ENCODE measurements at places on chromosomes 7 and 10.

DNA sequence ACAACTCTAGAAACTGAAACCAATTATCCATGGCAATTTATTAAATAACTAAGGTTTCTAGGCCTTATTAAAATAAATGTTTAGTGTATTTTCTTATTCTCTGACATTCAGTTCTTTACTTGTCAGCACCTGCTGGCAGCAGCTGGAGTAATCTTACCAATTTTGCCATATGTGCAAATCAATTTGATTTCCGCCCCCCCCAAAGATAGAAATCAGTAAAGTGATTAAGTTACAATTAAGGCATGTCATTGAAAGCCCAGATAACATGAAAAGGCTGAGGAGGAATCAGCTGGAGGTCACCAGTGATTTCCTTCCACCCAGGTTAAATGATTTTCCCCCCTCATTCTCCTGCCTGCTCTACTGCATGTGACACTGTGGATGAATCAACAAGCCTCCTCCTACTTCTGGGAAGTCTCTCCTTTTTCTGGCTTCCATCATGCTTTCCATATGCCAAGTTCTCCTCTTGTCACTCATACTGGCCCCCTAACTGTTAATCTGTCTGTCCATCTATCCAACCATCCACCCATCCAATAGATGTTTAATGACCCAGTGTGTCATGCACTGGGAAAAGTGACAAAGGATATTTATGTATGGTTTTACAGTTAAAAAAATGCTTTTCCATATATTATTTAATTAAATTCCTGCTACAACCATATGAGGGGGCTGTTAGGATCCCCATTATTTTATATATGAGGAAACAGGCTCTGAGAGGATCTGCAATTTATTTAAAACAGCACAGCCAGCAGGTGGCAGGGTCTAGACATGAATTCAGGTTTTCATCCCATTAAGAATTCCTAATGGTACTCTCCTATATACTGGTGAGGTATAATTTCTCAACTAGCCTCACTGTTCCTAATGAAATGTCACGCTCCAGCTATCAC is 116.5 kb downstream of the ATXN7L1 start:
- no peak for DNase-seq

DNA sequence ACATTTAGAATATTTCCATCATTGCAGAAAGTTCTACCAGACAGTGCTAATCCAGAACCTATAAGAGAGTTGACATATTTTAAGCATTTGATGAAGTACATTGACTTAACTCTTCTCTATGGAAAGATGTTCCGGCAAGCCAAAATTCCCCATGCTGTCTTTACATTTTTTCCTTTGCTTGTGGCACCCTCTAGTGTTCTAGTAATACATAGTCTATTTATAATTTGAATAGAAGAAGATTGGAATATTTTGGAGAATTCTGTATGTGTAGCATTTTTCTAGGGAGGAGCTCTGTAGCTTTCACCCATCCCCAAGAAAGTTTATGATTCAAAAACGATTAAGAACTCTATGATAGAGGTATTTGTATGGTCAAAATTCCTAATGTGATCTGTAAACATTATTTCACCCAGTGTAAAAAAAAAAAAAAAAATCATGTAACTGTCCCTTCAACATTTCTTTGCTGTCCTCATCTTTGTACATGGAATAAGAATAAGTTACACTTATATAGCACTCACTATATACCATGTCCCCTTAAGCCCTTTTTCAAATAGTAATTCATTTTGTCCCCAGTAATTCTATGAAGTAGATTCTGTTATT is 33.2 kb downstream of the NRF1 start:
- DNase-seq: no peak

GRCh38 chr7:130303982-130304381 is 11.0 kb downstream of the CPA4 start:
- DNase-seq: no peak

DNA sequence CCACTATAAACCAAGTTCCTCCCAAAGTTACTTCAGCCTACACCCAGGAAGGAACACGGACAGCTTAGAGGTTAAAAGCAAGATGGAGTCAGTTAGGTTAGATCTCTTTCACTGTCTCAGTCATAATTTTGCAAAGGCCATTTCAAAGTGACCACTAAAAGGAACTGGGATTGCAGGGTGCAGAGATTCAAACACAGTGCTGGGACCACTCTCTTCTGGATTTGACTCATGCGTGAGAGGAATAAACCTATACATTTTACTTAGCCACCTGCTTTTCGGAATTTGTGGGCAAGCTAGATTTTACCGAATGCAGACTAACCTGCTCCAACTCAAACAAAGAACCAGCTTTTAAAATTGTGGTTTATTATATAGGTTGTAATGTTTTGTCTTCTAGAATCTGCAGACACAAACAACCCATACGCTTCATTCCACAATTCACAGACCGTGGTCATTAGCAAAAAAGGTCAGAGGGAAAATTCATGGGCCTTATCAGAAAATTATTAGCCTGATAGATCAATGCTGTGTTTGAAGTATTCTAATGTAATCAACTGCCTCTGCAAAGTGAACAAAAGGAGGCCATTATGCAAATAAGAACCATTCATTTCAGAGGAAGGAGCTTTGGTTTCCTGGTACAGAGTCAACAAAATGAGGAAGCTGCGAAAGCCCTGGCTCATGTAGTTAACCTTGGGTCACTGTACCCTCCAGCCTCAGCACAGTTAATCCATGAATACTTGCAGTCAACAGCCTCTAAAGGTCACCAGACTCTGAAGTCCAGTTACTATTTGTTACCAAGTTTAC is 342.7 kb upstream of the KLF6 start:
- DNase-seq: no peak

GRCh38 chr10:125035136-125035535 is 93.2 kb downstream of the ZRANB1 start:
- no peak for DNase-seq

GRCh38 chr10:80660736-80661135 is 123.0 kb downstream of the SH2D4B start:
- DNase-seq: no peak

DNA sequence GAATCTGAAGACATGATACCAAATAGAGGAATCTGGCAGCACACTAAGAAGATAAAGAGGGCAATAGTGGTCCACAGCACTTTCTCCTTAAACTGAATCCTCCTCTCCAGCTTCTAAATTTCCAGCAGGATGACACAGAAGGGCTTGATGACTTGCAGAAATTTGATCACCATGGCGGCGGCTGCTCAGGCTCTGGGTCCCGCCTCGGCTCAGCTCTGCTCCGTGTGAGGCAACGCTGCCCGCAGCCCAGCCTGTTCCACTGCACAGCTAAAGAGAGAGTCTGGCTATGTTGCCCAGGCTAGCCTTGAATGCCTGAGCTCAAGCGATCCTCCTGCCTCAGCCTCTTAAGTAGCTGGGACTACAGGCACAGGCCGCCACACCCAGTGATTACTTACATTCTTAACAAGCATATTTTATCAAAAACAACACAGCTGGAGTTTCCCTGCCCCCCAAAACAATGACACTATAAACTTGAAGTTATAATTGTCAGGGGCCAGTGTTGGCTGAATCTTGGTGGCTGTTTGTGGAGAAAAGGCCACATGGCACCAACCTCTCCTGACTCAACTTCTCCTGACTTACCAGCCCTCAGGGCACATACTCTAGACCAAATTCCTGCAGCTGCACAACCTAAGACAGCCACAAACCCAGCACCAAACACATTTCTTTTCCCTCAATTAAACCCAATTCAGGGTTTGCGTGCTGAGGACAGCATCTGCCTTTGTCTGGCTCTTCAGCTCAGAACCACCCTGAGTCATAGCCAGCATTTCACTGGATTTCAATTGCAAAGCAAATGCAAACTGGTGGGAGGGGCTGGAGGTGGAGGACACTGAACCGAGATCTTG is 11.6 kb upstream of the TNPO3 start:
- DNase-seq: no peak

- no peak for DNase-seq
Measured at GRCh38 chr7:100968031-100968430, 1.3 kb upstream of the MUC12 start.

DNA sequence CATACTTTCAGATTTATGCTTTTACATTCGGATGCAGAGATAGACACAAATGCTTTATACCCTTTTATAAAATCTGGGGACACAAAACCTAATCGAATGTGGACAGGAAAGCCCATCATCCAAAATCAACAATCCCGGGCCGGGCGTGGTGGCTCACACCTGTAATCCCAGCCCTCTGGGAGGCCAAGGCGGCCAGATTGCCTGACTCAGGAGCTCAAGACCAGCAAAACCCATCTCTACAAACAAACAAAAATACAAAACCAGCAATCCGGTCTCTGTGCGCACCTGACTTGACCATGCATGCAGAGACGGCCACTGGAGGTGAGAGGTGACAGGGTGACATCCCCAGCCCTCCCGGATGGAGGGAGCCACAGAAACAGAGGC is 13.5 kb downstream of the COBL start:
- DNase-seq: no peak

All from stimulated activated CD4-positive, alpha-beta T cell treated with anti-CD3 and anti-CD28 coated beads, TNF-alpha, amount 100 ng/mL, for 24 hours (primary cell).